ENCODE measurements at places on chromosomes 7 and 10. TPM values are rescaled to one million over a fixed set of nuclear protein-coding genes. Genes with fewer than 3 reads are reported as not detected.

- no peak for DNase-seq
These were observed 22.0 kb downstream of the ABCC2 start for GRCh38 chr10:99804471-99804870.

The COBL gene
- 76.5 TPM for total RNA-seq

- DNase-seq = no peak
These were observed 38.3 kb downstream of the EPHB4 start for GRCh38 chr7:100789055-100789454.

GRCh38 chr7:71106226-71106625 lies 25.7 kb upstream of the GALNT17 start:
- DNase-seq = no peak

DNA sequence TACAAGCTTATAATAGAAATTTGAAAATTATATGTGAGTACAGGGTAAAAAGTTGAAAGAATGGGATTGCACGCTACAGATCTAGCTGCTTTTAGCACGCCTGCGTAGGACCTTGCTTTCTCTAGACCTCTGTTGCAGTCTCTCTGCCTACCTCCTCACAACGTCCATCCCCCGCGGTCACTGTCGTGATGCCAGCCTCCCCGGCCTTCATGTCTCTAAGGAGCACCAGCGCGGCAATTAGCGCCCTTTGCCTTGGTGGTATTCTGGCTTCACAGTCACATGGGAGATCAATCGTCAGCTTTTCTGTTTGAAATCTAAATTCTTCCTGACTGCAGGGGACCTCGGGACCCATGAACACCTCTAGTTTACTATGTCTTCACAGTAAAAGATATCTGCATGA lies 131.3 kb downstream of the EGFR start:
- DNase-seq = no peak

- DNase-seq = no peak
These were observed 112.3 kb downstream of the HGF start for GRCh38 chr7:81657551-81657950.

DNA sequence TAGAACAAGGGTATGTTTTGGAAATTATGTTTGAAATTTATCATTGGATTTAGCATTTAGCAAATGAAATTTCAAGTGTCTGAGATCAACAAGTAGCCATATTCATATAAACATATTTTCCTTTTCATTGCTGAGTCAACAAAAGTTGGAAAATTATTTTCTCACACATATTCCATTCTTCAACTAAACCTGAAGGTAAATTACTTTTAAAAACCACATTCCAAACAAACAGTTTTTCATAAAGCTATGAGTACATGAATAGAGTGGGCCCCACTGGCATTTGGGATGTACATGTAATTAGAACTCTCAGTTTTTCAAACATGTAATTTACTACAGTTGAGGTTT lies 178.3 kb upstream of the MKLN1 start:
- no peak for DNase-seq

GRCh38 chr10:60340973-60341372 lies 48.7 kb downstream of the ANK3 start:
- DNase-seq = no peak

The PNLIP gene
- total RNA-seq = not detected

The PLCE1 gene
- total RNA-seq = 3.3 TPM

The CD36 gene
- total RNA-seq = 1,239 TPM

The SLC16A12 gene
- 1.3 TPM for total RNA-seq

DNA sequence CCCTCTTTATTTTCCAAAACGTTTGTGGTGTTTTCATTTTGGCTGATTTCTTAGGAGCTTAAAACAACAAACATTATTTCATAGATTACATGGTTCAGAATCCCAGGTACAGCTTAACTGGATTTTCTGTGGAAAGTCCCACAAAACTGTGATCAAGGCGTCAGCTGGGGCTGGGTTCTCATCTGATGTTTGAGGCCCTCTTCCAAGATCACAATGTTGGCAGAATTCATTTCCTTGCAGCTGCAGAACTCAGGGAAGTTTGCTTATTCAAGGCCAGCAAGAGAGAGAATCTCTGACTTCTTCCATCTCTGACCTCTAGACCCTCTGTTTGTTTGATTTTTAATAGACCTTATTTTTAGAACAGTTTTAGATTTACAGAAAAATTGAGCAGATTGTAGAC lies 108.4 kb upstream of the AGK start:
- DNase-seq = no peak

The SPDYE2B gene
- total RNA-seq = not detected

- DNase-seq = no peak
These were observed 161.4 kb downstream of the GNAT3 start for GRCh38 chr7:80350430-80350829.

- no peak for DNase-seq
These were observed 31.4 kb upstream of the AQP1 start for GRCh38 chr7:30880125-30880720.

The DNAH11 gene
- 0.03 TPM for total RNA-seq

DNA sequence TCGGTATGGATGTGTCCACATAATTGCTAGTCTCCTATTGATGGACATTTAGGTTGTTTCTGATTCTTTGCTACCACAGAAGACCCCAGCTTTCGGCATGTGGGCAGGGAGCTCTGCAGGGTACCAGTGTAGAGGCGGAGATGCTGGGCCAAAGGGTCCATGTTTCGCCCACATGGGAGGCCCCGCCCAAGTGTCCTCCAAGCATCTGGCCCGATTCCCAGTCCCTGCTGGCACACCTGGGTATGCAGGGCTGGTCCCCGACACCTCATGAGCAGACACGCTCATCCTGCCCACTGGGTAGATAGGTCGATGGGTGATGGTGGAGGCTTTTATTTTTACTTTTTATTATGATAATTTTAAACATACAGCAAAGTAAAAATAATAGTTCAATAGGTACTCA lies 19.4 kb upstream of the TBRG4 start:
- DNase-seq = no peak

The THSD7A gene
- 0.70 TPM for total RNA-seq

All from Right ventricle myocardium superior (tissue), 1 donor.